ENCODE measurements at places on chromosomes 7 and 10.
A peak's percentile ranks its signal among the peaks of the same experiment; 100 is the strongest.

DNA sequence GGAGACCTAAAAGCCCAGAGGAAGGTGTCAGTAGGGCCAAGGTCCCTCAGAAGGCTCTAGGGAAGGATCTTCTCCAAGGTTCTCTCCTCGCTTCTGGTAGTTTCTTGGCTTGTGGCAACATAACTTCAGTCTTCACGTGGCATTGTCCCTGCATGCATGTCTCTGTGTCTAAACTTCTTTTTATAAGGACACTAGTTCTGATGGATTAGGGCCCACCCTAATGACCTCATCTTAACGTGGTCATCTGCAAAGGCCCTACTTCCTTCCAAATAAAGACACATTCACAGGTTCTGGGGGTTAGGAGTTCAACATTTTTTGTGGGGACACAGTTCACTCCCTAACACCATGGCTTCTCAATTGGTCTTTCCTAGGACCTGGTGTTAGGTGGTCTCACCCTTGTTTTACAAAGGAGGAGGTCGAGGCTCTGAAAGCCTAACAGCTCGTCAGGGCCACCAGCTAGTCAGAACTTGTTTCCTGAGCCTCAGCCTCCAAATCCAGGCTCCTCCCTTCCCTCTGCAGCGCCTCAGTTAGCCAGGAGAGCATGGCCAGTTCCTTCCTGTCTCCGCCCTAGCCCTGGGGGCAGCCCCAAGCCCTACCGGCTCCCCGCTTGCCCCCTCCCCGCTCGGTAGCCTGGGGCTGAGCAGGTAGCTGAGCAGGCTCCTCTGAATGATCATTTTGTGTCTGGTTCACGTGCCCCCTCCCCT lies 109.7 kb upstream of the PPIF start:
- H3K36me3 ChIP-seq: no peaks in the 10 kb centered on the region
- H3K27ac ChIP-seq: no peak overlapping the region
- peaks cover 8% of the 10 kb centered on the region for H3K4me1 ChIP-seq

GRCh38 chr10:116608686-116609594 lies 11.8 kb upstream of the PNLIPRP2 start:
- peak overlapping the region; percentile 55 for H3K4me3 ChIP-seq
- peaks cover 9% of the 10 kb centered on the region for H3K27me3 ChIP-seq
- no peak overlapping the region for H3K27ac ChIP-seq
- no peaks in the 10 kb centered on the region for H3K36me3 ChIP-seq

- no peak for DNase-seq
- no peaks in the 10 kb centered on the region for H3K27me3 ChIP-seq
- H3K4me1 ChIP-seq: no peaks in the 10 kb centered on the region
- no peaks in the 10 kb centered on the region for H3K36me3 ChIP-seq
- no peak overlapping the region for H3K4me3 ChIP-seq
Measured at GRCh38 chr7:20293336-20293735, 37.4 kb upstream of the ITGB8 start.

DNA sequence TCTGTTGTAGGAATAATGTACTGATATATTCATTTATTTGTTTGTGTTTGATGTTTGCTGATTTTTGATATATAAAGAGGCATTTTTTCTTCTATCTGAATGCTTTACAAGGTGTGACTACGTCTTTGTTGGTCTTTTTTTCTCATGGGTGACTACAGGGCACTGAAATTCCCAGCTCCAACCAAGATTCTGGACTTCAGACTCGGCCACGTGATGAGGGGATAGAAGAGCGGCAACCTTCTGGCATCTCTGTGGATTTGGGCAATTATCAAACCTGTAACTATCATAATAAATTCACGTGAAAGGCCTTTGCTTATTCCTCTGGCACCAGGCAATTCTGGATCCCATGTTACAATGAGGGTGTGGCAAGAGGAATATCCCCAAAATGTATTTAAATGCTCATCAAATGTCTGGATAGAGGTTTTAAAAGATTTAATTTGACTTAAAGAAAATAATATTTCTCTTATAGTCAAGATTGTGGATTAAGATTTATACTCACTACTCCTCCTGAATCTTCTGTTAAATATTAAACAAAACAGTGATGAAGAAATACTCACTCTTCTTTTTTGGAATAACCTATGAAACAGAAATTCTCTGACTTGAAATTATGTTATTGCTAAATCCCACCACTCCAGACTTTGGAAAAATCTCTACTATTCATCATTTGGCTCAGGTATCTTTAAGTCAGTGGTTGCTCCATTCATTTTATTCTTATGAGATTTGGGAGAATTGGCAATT lies 276.3 kb downstream of the GPR37 start:
- H3K4me1 ChIP-seq: no peaks in the 10 kb centered on the region
- DNase-seq: no peak
- no peaks in the 10 kb centered on the region for H3K36me3 ChIP-seq
- H3K27me3 ChIP-seq: no peaks in the 10 kb centered on the region
- H3K4me3 ChIP-seq: no peak overlapping the region

DNA sequence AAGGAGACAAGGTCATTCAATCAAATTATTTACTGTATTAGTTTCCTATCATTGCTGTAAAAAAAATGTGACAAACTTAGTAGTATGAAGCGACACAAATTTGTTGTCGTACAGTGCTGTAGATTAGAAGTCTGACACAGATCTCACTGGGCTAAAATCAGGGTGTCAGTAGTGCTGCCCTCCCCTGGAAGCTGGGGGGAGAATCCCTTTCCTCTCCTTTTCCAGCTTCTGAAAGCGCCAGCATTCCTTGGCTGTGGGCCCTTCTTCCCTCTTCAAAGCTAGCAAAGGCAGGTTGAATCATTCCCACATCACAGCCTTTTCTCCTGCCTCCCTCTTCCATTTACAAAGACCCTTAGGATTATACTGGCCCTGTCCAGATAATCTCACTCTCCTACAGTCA lies 28.0 kb downstream of the VPS41 start:
- no peak overlapping the region for H3K4me3 ChIP-seq
- H3K27me3 ChIP-seq: no peaks in the 10 kb centered on the region
- no peak for DNase-seq
- no peaks in the 10 kb centered on the region for H3K4me1 ChIP-seq
- H3K27ac ChIP-seq: no peak overlapping the region

DNA sequence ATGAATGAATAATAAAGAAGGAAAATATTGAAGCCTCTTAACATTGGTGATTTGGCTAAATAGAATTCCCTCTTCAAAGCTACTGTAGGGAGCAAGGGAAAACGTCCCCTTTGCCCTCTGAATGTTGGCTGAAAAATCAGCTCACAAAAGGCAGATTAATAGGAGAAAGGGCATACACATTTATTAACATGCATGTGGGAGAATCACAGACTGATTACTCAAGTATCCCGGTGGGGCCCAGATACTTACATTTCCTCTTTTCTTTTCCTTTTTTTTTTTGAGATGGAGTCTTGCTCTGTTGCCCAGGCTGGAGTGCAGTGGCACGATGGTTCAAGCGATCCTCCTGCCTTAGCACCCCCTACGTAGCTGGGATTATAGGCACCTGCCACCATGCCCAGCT lies 68.5 kb downstream of the HK1 start:
- no peak overlapping the region for H3K4me3 ChIP-seq
- peaks cover 10% of the 10 kb centered on the region for H3K4me1 ChIP-seq
- DNase-seq: no peak
- H3K36me3 ChIP-seq: no peaks in the 10 kb centered on the region
- H3K27ac ChIP-seq: no peak overlapping the region

- H3K4me1 ChIP-seq: no peaks in the 10 kb centered on the region
- H3K27ac ChIP-seq: no peak overlapping the region
- no peaks in the 10 kb centered on the region for H3K27me3 ChIP-seq
- no peak for DNase-seq
- no peak overlapping the region for H3K4me3 ChIP-seq
Measured at GRCh38 chr7:102444961-102445673, 11.7 kb downstream of the ORAI2 start.

- no peaks in the 10 kb centered on the region for H3K36me3 ChIP-seq
- no peak within 1 kb of the TSS for H3K4me3 ChIP-seq
- no peaks in the 10 kb centered on the region for H3K27me3 ChIP-seq
- no peaks in the 10 kb centered on the region for H3K4me1 ChIP-seq
- no peak for DNase-seq
Measured at GRCh38 chr10:112283100-112283499, at the start of gene TECTB. TSS of gene TECTB (plus strand) at chr10:112283400. CDS start at chr10:112283735, 335 bp downstream.

DNA sequence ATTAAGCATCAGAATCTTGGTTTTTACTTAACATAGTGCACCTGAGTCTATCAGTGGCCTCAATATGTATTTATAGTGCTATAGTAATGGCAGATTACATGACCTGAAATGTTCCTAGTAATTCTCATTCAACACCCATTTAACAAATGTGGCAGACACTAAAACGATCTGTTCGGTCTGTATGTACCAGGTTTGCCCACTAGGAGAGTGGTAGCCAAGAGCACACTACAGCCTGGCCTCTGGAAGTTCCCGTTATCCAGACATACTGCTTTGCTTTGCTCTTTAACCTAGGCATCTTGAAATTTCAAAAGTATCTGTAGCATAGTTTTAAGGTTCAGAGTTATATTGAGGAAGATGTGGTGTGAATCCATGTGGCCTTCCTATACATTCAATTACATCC lies 395.7 kb upstream of the NRG3 start:
- H3K27ac ChIP-seq: no peak overlapping the region
- no peaks in the 10 kb centered on the region for H3K27me3 ChIP-seq
- DNase-seq: no peak
- H3K4me3 ChIP-seq: no peak overlapping the region
- no peaks in the 10 kb centered on the region for H3K4me1 ChIP-seq

DNA sequence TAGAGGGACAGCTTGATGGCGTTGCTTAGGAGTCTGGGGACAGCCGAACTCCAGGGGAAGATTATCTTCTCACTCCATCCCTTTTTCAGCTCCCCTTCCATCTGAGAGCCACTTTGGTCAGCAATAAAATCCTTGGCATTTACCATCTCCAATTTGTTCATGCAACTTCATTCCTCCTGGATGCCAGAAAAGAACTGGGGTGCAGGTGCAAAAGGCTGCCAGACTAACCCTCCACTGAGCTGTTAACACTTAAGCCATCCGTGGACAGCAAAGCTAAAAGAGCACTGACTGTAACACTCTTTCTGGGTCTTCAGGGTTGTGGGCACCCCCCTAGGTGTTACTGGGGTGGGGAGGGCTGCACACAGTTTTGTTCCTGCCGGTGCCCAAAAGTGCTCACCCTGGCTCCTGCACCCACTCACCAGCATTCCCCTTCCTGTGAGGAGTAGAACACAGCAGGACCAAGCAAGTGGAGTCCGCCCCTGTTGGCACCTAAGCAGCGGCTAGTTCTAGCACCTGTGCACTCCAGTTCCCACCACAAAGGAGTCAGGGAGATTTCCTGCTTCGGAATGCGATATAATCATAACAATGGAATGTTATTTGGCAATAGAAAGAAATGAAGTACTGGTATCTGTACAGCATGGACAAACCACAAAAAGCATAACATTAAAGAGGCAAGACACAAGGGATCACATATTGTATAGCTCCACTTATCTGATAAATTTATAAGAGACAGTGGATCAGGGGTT lies 95.1 kb downstream of the NPY start:
- H3K4me3 ChIP-seq: no peak overlapping the region
- no peaks in the 10 kb centered on the region for H3K27me3 ChIP-seq
- no peak for DNase-seq
- no peaks in the 10 kb centered on the region for H3K36me3 ChIP-seq
- no peak overlapping the region for H3K27ac ChIP-seq
- H3K4me1 ChIP-seq: no peaks in the 10 kb centered on the region

DNA sequence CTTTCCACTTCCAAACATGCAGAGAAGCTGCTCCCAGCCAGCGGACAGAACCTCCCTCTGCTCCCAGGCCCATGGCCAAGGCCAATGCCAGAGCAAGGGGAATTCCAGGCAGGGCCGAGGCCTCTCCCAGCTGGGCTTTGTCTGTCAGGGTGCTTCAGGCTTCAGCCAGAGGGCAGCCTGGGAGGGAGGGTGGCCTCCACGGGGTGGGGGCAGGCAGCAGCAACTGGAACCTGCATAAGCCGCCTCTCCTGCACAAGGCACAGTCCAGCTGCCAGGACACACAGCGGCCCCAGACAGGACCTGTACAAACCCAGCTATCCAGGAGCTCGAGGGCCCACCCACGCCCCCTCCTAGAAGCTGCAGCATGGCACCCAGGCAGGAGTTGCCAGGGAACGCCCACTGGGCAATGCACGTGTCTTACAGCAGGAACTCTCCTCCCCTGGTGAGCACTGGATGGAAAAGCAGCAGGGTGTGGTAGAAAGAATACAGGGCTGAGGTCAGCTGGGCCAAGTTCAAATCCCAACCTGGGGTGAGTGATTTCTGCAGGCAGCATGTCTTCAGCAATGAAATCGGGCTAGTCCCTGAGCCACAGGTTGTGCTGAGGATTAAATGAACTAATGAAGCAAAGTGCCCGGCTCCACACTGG lies 7.6 kb downstream of the FAM53B start:
- peaks cover 56% of the 10 kb centered on the region for H3K4me1 ChIP-seq
- H3K4me3 ChIP-seq: peak overlapping the region; percentile 6
- H3K27ac ChIP-seq: peak overlapping the region; percentile 43
- DNase-seq: peak; percentile 91
- no peaks in the 10 kb centered on the region for H3K27me3 ChIP-seq

DNA sequence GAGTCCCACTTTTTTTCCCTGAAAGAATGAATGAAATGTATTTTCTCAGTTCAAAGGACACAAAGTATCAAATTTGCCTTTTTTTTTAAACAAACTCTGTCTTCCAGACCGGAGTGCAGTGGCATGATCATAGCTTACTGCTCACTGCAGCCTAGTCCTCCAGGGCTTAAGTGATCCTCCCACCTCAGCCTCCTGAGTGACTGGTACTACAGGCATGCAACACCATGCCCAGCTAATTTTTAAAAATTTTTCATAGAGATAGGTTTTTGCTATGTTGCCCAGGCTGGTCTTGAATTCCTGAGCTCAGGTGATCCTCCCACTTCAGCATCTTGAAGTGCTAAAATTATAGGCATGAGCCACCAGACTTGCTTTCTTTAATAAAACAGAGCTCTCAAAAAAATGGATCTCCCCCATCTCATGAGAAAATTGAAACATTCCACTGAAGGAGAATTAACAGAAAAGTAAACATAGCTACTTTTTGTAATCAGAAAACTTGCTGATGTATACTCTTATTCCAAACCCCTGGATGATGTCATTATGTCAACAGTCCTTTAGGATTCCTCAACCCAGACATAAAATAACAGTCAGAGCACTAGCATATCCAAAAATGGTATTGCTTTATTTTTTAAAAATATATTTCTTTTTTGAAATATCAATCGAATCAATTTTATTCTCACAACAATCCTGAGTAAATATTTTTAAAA lies 12.3 kb upstream of the TRDMT1 start:
- H3K4me1 ChIP-seq: no peaks in the 10 kb centered on the region
- no peak for DNase-seq
- no peaks in the 10 kb centered on the region for H3K27me3 ChIP-seq
- H3K4me3 ChIP-seq: no peak overlapping the region
- no peak overlapping the region for H3K27ac ChIP-seq
